ENCODE measurements at places on chromosomes 12 and 14.

- DNase-seq, result no peak
Observed at GRCh38 chr12:114395233-114395632, 10.7 kb downstream of the TBX5 start.

DNA sequence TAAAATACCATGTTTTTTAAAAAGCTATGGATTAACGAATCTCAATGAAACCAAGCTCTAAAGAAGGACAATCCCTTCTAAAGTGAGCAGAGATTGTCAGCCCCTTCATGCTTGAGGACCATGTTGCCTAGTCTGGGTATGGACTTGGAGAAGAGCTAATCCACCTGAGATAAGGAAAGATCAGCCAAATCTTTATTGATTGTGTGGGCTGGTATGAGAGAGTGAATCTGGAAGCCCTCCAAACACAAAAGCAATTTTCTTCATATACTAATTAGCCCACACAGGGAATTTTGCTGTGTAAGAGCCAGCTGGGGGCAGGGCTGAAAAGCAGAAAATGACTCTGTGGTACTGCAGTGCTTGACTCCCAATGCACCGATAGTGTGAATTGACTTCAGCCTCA is 47.4 kb upstream of the DICER1 start:
- no peak for DNase-seq

DNA sequence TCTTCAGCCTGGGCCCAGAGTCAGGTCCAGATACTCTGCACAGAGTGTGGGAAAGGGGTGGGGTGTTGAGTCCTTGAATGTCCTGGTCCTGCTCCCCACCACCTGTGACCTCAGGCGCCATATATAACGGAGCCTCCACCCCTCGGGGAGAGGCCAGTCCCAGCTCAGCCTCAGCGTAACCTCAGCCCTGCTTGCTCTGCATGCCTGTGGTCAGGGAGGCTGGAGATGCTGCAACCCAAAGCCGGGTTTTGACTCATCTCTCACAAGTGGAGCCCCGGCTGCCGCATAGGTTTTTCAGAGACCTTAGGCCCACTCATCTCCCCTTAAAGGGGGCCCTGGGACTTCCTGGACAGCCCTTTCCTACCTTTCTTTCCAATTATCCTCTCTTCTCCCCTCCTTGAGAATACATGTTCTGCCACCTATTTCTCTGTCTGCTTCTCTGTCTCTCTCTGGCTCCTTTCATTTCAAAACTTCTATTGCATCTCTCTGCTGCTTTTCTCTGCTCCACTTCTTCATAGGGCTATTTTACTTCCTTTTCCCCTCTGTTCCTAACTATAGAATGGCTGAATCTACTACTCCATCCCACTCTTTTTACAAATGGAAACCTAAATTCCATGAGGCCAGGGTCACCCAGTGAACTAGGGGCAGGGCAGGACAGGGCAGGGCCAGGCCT is 1.2 kb downstream of the ITGB7 start:
- DNase-seq, result no peak

DNA sequence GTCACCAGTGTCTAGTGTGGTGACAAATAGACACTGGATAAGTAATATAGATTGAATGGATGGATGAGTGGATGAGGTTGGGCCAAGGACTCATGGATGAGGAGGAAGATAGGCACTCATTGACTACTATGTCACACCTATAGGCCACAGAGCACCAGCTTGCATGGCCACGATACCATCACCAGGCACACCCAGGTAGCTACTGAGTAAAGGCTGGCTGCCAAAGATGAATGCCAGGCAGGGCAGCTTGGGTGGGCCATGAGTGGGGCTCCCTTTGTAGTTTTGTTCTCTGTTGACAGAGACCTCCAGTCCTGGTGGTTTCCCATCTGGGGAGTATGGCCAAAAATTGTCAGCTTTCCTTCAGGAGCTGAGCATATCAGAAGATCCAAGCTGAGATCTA is 11.2 kb upstream of the KRT83 start:
- no peak for DNase-seq

DNA sequence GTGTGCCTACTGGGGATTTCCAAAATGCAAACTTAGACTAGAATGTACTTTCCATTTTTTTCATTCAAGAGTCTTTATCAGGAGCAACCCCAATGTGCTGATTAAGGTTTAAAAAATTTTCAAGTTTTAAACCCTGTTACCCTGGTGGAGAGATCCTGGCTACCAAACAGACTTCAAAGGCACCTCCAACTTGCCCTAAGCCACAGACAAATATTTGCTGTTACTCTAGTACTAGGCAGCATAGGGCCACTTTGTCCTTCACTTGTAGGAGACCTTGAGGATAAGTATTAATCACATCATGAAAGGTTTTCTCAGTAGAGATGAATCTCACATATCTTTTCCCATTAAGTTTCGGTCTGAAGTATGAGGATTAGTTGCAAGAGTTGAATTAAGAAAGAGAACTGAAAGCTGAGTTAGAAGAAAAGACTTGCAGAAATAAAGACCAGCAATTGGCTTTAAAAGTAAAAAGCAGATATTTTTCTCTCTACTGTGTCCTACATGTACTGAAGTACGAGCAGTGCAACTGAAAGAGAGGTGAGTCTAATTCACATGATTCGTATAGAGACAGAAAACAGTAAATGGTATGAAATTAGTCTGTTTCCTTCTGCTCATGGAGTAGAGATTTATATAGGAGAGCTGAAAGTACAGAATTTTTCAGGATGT is 28.3 kb downstream of the NTN4 start:
- DNase-seq, result no peak

DNA sequence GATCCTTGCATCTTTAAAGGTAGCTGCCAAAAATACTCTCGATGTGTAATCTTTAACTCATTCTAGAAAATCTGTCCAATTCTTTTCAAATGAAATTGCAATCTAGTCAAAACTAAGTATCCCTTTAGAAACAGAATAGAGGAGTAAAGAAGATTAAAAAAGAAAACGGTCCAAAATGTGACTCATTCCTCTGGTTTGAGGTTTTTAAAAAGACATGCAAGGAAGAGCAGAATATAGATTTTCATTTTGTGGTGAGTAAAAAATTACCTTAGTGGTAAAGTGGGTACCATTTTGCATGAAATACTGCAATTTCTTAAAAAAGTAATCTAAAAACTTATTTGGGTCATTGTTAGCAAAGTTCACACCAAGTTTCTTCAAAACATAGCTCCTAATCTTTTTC is 108.4 kb downstream of the BRMS1L start:
- no peak for DNase-seq

- no peak for DNase-seq
Observed at GRCh38 chr12:55626154-55626553, 10.5 kb upstream of the OR10P1 start.

GRCh38 chr12:99121546-99121945 is 476.5 kb downstream of the APAF1 start:
- no peak for DNase-seq

DNA sequence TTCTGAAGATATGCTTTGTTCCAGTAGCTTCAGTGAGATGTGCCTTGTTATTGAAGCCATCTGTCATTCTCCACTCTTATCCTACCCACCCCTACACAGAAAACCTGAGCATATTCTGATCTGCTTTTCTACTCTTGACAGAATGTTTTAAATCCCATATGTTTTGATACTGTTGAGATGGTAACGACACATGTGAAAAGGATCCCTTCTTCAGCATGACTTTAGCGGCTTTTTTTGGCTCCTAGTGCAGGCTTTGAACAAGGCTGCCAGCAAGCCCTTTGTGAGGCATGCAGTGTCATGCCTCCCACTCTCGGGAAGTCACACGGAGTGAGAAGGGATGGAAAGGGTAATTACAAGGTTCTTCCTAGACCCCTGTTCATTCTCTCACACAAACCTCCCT is 228.8 kb upstream of the RGS6 start:
- DNase-seq, result no peak

GRCh38 chr14:63663428-63664341 is 22.0 kb upstream of the WDR89 start:
- DNase-seq, result no peak

DNA sequence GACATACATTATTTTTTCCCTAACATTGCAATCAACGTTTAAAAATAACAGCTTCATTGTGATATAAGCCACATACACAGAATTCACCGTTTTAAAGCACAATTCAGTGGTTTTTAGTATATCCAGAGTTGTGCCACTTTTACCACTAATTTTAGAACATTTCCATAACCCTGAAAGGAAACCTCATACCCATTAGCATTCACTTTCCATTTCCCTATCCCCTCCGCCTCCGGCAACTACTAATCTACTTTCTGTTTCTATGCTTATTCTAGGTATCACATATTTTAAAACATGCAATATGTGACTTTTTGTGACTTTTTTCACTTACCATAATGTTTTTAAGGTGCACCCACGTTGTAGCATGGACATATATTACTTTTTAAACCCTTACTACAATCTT is 55.6 kb upstream of the ISM2 start:
- DNase-seq, result no peak

GRCh38 chr14:58872061-58872460 is 234.3 kb downstream of the DACT1 start:
- no peak for DNase-seq

GRCh38 chr12:94150240-94151121 is 2.1 kb downstream of the PLXNC1 start:
- no peak for DNase-seq

- no peak for DNase-seq
Observed at GRCh38 chr14:21090940-21091663, 7.4 kb downstream of the ZNF219 start.

GRCh38 chr12:45504316-45505010 is 225.0 kb upstream of the ARID2 start:
- DNase-seq, result no peak

GRCh38 chr12:109888179-109889020 is 8.1 kb upstream of the GLTP start:
- no peak for DNase-seq

DNA sequence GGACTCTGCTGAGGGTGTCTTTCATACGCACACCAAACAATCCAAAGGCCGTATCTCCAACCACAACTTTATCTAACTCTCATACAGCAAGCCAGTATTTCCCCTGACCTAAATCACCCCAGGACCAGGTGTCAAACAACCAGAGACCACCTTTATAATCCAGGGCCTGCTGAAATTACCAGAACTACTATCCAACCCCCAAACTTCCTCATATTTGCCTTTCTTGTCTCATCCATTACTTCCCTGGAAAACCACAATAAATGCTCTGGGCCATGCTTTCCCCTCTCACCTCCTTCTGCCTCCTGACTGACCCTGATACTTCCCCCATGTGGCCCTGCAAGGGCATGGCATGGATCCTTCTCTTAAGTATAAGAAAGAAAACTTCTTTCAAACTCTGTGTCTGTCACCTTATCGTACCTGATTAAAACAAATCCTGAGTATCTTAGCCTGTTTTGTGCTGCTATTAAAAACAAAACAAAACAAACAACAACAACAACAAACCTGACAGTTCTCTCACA is 44.7 kb upstream of the CRACR2A start:
- DNase-seq, result no peak

- DNase-seq, result no peak
Observed at GRCh38 chr12:14514154-14514842, 53.4 kb downstream of the PLBD1 start.

Data from posterior cingulate gyrus (tissue), 11 donors.